ENCODE measurements at places on chromosomes 1 and 21.

GRCh38 chr1:175075572-175076568 lies 8.2 kb downstream of the TNN start:
- no peak for DNase-seq

GRCh38 chr1:31653717-31654473 lies 9.2 kb upstream of the PEF1 start:
- DNase-seq, result no peak

DNA sequence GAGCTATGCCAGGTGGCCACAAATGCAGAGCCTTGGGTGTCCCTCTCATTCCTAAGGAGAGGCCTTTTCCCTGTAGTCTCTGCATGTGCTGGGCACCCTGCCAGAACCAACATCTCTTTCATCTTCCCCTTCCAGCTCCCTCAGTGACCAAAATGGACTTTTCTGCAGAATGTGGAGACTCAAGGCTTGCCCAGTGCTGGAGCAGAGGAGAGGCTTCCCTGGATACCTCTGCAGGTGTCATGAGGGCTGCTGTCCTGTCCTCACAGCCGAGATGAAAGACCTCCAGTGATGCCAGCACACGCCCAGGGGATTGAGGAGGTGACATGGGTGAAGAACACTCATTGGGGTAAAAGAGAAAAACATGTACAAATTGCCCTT lies 347.0 kb upstream of the AJAP1 start:
- DNase-seq, result no peak

DNA sequence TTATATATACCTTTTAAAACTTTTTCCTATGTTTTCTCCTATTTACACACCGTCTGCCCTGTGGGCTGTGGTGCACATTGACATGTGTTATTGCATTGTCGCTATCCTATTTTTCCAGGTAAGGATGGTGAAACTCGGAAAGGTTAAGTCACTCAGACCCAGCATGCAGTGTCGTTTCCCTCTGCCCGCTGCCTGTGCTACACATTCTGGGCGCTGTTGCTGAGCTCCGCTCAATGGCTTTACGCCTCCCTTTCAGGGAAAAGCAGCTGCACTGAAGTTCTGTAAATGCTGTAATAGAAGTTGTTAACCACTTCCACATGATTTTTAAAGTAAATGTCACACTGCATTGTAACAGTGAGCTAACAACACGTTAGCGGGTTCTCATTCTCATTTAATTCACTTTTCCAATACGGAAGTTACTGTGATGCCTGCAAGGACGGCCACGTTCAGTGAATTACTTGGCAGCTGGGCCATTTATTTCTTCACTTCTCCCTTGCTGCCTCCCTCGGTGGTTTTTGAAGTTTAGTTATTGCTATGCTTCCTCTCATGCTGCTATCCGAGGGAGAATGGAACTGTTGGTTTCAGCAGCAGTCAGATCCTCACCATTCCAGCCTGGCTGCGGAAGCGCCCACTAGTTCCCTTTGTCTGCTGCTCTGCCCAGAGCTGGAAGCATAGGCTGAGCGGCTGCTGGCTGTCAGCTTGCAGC lies 288.7 kb downstream of the SPATA17 start:
- no peak for DNase-seq

DNA sequence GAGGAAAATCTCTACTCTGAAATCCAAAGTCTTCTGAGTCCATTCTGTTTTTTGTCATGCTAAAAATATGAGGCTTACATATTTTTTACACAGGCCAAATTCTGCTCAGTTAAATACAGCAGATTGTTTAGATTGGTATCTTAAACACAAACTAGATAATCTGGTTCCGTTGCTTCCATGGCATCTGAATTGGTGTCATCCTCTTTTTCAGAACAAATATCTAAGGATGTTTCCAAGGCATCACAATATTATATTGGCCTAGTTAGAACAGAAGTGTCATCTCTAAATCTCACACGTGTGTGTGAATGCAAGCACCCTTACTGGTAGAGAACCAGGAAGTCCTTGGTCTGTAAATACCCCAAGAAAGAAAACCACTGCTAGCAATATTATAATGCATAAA lies 151.2 kb downstream of the NRIP1 start:
- DNase-seq, result no peak

All from HTR-8/SVneo (cell line).